ENCODE measurements at places on chromosomes 2 and 18. TPM values are rescaled to one million over a fixed set of nuclear protein-coding genes. Genes with fewer than 3 reads are reported as not detected.

Gene B3GNT7
- total RNA-seq = 0.09 TPM

Gene TRIB2
- total RNA-seq = 13.9 TPM

Gene SLC66A2
- 39.0 TPM for total RNA-seq

Gene ANKRD29
- total RNA-seq = 0.85 TPM

Gene LAMA1
- total RNA-seq = 0.75 TPM

Gene PJVK
- total RNA-seq = 0.66 TPM

Gene ONECUT2
- under 0.01 TPM for total RNA-seq

Gene NEB
- total RNA-seq = 0.45 TPM

Gene ABHD1
- total RNA-seq = under 0.01 TPM

Gene UBE2F
- total RNA-seq = 42.2 TPM

Gene GREB1L
- 1.2 TPM for total RNA-seq

Gene CCBE1
- total RNA-seq = 1.5 TPM

Data from endothelial cell of coronary artery (primary cell).